ENCODE measurements at places on chromosomes 2 and 18. TPM values are rescaled to one million over a fixed set of nuclear protein-coding genes. Genes with fewer than 3 reads are reported as not detected.
A peak's percentile ranks its signal among the peaks of the same experiment; 100 is the strongest.

The CPS1 gene
- 2.9 TPM for total RNA-seq

GRCh38 chr2:149745396-149746230, 158.0 kb upstream of the MMADHC start:
- no peak for DNase-seq

GRCh38 chr2:119544939-119545475, 758 bp downstream of the CFAP221 start:
- DNase-seq: no peak

- no peak for DNase-seq
Measured at GRCh38 chr2:100105678-100106054, 36.7 kb downstream of the AFF3 start.

GRCh38 chr2:1723397-1724042, 20.8 kb downstream of the PXDN start:
- DNase-seq: no peak

GRCh38 chr2:63698786-63699548, 110.2 kb downstream of the MDH1 start:
- DNase-seq: peak; percentile 32

DNA sequence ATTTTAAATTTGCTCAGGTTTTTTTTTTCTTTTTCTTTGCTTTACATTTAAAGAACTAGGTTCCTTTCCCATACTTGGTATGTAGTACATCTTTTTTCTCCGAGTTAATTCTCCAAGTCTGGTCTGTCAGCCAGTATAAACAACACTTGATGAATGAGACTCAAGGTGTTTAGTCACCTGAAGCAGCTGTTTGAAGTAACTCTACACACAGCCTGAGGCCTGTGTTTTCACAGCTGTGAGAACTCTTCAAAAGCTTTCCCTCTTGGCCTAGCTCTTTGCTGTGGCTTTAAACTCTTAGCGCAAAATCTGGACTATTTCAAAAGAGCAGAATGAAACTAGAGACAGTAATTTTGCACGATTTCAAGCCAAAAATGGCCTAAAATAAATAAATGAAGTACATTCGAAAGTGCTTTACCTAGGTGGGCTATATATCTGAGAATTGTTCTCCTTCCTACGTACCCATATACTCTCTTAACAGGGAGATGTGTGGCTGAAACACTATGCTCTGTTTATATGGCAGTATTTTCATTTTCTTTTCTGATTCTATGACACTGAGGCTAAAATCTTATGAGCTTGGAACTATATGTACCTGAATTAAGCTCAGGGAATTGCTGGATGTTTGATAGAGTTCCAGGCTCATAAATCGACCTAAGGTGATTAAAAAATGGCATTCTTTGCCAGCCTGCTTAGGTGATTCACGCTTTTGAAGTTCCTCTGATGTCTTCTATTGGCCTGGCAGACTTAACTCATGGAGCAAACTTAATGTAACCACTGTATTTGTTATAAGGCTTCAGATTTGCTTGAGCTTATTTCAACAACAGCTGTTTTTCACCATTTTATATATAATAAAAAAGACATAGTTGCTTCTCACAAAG, 1044.1 kb upstream of the ZEB2 start:
- no peak for DNase-seq

Measured in upper lobe of left lung (tissue), 6 donors.